Inflammatory macrophage treated with lipopolysaccharide for 4 hours (primary cell): ENCODE measurements at places on chromosomes 3 and 15.

DNA sequence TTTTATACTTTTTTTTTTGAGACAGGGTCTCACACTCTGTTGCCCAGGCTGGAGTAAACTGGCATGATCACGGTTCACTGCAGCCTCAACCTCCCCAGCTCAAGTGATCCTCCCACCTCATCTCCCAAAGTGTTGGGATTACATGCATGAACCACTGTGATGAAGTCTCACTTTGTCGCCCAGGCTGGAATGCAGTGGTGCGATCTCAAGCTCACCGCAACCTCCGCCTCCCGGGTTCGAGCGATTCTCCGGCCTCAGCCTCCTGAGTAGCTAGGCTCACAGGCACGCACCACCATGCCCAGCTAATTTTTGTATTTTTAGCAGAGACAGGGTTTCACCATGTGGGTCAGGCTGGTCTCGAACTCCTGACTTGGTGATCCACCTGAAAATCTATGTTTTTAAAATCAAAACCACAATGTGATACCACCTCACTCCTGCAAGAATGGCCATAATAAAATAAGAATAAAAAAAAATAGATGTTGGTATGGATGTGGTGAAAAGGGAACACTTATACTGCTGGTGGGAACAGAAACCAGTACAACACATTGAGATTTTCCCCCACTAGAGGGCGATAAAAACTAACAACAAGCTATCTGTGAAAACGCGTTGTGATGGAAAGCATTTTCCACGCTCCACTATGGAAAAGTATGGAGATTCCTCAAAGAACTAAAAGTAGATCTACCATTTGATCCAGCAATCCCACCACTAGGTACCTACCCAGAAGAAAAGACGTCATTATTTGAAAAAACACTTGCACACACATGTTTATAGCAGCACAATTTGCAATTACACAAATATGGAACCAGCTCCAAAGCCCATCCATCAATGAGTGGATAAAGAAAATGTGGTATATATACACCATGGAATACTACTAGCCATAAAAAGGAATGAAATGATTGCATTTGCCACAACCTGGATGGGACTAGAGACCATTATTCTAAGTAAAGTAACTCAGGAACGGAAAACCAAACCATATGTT is 26.8 kb upstream of the OCA2 start:
- DNase-seq: peak; percentile 69

DNA sequence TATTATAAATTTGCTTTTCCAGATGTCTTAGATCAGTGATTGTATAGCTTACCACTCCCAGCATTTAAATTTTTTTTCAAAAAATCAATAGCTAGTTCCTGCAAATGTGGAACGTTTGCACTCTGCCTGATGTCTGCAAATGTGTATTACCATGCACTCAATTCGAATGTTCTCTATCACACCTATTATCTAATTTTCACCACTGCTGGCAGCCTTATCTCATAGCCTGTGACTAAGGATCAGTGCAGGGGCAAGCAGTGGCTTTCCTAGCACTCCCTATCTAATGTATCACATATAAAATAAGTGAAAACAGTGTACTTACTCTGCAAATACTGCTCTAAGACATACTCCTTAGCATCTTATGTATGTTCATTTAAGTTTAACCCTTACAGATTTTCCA is 196.3 kb upstream of the PLSCR5 start:
- DNase-seq: no peak

DNA sequence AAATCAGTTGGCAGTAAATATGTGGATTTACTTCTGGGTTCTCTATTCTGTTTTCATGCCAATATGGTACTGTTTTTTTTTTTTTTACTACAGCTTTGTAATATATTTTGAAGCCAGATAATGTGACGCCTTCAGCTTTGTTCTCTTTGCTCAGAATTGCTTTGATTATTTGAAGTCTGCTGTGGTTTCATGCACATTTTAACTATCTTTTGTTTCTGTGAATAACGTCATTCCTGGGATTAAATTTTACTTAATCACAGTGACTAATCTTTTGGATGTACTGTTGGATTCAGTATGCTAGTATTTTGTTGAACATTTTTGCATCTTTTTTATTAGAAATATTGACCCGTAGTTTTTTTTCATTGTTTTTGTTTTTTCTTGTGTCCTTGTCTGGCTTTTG is 576.5 kb downstream of the ZNF385D start:
- no peak for DNase-seq

DNA sequence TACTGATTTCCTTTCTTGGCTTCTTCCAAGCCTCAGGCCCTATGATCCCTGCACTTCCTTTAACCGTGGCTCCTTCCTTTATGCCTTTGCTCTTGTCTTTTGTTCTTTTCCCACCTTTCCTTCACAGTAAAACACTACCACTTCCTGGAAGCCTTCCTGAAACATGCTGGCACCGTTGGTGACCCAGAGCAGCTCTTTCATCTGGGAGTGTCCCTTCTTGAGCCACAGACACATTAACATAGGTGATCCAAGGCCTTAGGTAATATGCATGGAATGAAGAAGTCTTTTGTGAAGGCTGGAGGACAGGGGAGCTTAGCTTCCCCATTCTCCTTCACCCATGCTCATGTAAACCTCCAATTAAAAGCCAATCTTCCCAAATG is 39.4 kb downstream of the AMOTL2 start:
- DNase-seq: no peak

DNA sequence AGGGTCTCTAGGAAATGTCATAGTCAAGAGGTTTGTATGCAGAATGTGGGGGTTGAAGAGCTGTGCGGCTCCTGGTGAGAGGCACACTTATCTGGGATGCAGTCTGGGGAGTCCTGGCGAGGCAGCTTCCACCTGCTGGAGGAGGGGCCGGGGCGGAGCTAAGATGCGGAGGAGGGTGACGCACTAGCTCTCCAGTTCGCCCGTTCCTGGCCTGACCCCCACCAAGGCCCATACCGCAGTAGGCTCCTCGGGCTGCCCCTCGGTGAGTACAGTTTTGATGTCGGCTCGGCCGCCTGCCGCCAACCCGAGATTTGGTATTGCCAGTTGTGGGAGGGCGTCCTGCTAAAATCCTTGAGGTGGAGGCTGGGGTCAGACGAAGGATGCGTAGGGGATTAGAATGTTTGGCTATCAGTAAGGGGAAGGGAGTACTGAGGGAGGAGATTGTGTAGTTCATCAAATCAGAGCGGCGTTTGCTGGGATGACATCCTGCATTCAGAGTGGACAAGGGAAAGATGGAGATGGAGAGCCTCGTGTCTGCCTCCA is at the start of gene SCG5:
SCG5 (plus strand) TSS at position 194 of the 543 bp plus-strand sequence. CDS start 1,883 bp downstream, outside the sequence.
- DNase-seq: no peak

GRCh38 chr3:119891944-119892721 is 110.2 kb downstream of the NR1I2 start:
- peak; percentile 69 for DNase-seq

GRCh38 chr15:92853222-92853621 is 46.9 kb upstream of the CHD2 start:
- DNase-seq: no peak

GRCh38 chr3:180467177-180467576 is 134.8 kb upstream of the TTC14 start:
- no peak for DNase-seq

DNA sequence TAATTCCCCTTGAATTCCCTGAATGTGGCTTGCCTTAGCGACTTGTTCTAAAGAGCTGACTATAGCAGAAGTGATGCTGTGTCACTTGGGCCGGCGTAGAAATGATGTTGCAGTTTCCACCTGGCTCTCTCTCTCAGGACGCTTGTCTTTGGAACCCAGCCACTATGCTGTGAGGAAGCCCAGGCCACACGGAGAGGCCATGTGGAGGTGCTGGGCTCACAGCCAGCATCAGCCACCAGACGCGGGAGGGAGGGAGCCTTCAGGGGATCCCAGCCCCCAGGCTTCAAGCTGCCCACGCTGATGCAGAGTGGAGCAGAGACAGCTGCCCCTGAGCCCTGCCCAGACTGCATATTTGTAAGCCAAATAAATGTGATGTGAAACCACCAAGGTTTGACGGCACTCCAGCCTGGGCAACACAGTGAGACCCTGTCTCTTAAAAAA is 18.6 kb downstream of the RNU5B-1 start:
- DNase-seq: no peak

DNA sequence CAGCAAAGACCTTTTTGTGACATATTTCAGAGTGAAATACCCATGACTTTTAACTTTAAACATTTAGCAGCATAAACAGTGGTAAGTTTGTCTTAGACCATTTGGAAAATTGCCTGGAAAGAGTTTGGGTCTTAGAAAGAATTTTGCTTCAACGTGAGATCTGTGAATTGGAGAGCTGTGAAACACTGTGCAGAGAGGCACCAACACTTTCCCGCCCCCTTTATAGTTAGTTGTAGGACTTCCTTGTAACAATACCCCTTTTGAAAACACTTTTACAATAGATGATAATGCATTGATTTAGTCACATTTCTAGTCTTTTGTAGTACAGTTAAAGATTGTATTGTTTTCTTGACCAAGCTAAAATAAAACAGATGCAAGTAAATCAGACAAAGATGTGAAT is 43.5 kb upstream of the MBNL1 start:
- no peak for DNase-seq

DNA sequence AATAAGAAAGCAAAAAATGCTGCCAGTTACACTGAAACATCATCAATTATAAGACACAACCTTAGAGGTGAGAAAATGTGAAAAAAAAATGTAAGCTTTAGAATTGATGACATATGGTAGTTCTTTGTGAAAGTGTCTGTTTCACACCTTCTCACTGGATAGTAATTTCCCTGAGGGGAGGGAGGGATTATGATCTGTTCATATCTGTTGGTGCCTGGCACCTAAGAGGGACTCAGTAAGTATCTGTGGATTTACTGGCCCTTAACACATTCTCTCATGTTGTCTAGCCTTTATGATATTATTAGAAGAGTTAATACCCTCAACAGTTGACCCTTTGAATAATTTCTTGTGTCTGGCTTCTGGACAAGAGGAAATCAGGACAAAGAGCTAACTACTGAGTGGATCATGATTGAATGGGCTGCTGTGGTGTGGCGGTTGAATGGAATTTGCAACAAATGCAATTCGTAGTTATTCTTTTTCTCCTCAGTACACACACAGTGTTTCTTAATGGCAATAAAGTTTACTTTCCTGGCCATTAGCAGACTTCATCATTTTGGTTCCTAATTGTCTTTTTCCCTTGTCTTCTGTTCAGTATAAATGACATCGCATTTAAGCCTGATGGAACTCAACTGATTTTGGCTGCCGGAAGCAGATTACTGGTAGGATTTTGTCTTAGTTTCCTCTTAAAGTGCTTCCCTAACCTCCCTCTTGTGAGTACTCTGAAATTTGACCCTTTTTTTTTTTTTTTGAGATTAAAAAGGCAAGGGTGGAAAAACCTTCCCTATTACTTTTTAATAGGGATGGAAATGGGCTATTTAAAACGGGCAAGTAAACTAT is 9.5 kb downstream of the IFT122 start:
- DNase-seq: no peak

DNA sequence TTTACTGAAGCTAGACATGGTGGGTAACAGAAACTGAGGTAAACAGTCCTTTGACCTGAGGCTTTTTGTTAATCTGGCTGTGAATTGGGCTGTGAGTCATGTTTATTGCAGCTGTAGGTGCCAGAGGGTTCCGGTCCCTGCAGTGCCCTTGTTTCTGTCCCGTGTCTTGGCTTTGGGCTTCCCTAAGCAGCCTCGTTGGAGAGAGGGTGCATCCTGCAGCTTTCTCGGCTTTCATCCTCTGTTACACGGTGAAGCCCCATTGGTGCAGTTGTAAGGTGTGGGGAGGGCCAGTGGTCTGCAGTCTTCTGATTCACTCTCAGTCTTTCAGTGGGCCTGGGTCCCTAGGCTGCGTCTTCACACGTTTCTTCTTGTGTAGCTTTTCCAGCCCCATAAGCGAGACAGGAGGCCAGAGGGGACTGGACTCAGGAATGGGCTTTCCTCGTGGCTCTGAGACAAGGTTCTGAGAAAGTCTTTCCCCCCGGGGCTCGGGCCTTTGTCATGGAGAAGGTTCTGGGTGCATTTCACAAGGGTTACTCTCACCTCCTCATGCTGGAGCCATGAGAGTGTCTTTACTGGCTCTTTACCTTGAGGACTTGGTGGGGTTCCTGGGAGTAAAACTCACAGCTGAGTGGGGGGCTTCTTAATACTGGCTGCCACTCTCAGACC is 33.1 kb downstream of the ASB7 start:
- no peak for DNase-seq

DNA sequence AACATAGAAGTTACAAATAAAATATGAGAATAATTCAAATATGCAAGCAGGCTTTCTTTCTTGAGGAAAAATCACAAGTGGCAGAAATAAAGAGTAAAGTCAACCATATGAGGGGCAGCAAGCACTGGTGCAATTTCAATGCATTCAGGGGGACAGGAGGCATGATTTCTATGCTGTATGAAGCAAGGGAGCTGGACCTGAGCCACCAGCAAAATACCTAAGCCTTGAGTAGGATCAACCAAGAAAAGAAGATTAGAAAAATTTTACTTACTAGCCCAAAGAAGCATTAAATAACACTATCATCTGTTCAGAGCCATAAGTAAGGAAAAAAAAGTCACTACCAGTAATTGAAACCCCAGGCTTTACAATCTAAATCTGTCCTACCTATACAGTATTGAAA is 6.3 kb downstream of the ADGRG7 start:
- DNase-seq: no peak

DNA sequence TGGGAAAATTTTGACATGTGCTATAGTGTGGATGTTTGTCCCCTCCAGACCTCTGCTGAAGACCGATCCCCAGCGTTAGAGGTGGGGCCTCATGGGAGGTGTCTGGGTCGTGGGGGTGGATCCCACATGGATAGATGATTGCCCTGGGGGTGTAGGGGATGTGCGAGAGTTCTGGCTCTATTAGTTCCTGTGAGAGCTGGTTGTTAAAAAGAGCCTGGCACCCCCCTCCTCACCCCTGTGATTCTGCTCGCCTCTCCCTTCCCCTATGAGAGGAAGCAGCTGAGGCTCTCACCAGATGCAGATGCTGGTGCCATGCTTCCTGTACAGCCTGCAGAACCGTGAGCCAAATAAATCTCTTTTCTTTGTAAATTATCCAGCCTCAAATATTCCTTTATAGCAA is 67.4 kb downstream of the ATP10A start:
- no peak for DNase-seq

- peak; percentile 28 for DNase-seq
These were observed 76.5 kb downstream of the B3GNT5 start for GRCh38 chr3:183329543-183329942.

DNA sequence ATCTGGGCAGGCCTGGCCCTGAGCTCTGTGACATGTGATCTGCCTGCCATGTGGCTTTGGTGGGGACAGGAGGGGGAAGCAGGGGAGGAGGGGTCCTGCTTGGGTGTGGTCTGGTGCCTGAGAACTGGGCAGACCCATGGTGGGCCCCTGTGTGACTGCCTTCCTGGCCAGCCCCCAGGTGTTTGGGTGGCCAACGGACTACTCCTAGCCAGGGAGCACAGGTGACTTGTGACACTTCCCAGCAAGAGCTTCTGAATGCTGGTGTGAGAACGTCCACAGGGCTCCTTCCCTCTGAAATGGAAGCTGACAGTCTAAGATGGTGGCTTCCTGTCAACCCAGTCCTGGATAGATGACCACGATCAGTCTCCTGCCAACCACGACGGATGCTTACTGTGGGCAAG is 136.1 kb upstream of the MEF2A start:
- DNase-seq: no peak

DNA sequence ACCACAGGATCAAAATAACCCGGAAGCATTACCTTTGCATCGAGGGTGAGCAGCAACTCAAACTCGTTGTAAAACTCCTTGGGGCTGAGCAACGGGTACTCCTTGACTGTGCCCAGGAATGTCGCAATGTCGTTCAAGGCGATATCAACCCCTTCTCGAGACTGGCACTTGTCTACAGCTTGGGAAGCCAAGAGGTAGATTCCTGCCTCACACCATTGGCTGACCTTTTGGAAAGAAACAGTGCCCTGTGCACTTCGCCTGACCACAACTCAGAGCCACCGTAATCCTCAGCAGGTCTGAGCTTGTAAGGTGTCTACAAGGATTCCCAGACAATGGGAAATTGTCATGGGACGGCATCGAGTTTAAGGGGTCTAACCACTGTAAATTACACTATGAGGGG is 43.9 kb downstream of the B3GNT5 start:
- no peak for DNase-seq
